Fibroblast of skin of right quadriceps (primary cell): ENCODE measurements at places on chromosomes 1 and 21.

GRCh38 chr1:18953731-18954231 is 2.7 kb downstream of the IFFO2 start:
- no peak for DNase-seq

DNA sequence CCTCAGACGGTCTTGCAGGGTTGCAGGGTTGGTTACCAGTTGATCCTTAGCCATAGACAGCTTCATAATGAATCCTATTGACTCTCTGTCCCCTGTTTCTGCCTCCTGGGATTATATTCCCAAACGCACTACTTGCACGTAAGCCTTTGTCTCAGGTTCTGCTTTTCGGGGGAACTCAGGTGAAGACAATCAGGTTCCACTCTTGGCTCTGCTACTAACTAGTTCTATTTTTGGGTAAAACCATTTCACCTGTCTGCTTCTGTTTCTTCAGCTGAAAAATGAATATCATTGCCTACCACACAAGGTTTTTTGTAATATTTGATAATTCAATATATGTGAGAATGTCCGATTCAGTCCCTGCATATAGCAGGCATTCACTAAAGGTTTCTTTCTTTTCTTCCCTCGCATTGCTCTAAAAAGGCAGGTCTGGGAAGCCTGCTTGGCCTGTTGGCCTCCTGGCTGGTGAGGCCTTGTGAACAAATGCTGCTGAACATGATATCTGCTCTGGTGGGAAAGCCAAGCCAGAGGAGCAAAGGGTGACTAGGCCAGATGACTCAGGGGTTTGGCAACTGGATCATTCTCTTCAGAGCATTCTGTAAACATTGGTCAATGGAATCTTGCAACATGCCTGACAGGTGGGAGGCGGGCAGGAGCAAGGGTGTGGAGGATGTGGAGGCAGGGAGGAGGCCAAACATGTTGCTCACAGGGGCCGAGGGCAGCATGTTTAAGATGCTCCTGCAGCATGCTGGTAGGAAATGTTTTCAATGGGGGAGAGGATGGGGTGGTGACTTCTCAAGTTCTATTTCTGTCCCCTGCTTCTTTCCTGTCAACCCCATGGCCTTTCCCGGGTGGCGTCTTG is 23.8 kb downstream of the IER5 start:
- DNase-seq = peak; percentile 92

DNA sequence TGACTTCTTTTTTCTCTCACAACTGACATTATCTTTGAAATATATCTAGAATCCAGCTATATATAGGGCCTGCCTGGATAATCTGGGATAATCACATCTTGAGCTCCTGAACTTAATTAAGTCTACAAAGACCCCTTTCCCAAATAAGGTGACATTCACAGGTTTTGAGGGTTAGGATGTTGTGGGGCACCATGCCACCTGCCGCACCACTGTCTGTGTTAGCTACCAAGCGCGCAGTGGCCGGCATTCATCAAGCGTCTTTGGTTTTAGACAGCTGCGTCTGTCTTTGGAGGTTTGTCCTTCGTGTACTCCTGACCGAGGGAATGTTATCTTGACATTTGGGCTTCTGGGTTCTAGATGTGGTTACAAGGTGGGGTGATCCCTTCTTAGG is 7.5 kb downstream of the TRAPPC10 start:
- no peak for DNase-seq

DNA sequence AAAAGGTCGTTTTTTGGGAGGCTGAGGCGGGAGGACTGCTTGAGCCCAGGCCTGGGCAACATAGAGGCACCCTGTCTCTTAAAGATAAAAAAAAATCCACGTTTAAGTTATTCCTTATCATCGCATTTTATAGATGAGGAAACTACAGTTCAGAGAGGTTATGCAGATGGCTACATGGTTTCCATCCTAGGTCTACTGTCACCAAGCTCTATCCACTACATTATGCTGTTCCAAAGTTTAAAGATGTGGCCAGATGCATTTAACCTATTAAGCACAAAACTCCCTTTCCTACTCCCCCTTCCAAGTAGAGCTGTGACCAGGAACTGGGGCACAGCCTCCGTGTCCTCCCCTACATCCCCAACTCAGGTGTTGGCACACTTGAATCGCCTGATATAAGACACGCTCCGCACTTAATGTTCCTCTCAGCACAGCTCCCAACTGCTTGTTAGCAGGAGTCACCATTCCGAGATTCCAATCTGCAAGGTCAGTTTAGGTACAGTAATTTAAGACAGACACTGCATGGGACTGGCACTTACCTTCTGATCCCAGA is 1.3 kb downstream of the TAF5L start:
- DNase-seq = no peak

DNA sequence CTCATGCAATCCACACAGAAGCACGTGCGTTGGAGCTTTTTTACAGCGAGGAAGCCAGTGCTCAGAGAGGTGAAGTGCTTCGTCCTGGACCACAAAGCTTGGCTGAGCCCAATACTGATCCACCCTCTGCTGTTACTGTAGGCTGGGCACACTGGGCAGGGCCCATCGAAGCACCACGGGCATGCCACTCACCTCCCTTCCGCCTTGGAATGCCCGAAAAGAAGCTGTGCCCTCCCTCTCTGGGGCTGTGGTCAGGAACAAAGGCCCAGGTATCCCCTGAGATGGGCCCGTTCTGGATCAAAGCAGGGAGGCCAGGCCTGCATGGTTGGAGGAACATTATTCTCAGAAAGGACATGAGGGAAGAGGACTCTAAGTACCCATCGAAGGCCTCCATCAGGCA is 206.7 kb upstream of the C1orf174 start:
- no peak for DNase-seq

- DNase-seq = no peak
Observed at GRCh38 chr1:193951984-193952383, 765.6 kb upstream of the B3GALT2 start.

DNA sequence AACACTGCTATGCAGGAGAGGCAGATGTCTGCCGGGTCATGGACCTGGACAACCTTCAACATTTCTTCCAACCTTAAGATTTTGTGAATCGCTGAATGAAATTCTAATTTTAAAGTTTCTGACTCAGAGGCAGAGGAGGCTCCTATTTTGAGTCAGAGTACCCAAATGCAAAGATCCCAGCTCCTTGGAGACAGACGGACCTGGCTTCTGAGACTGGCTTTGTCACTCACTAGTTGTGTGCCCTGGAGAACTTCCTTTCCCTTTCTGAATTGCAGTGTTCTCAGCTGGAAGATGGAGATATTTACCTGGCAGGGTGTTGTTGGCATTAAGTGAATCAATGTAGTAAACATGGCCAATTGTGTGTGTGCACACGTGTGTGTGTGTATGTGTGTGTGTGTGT is 51.9 kb downstream of the IER5 start:
- DNase-seq = no peak

GRCh38 chr1:217244971-217245370 is 385.9 kb downstream of the GPATCH2 start:
- no peak for DNase-seq

- DNase-seq = no peak
Observed at GRCh38 chr1:38474738-38475623, 384.6 kb downstream of the RRAGC start.

DNA sequence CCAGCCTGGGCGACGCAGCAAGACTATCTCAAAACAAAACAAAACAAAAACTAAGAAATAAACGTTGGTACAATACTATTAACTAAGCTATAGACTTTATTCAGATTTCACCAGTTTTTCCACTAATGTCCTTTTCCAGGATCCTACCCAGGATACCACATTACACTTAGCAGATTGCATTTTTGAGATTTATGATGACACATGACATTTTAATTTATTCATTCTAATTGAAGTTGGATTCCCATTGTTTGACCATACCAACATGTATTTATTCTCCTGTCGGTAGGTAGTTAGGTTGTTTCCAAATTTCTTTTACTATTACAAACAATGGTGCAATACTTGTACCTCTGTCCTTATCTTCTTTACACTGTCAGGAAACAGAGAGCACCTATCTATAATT is 6.8 kb upstream of the KLF17 start:
- no peak for DNase-seq

DNA sequence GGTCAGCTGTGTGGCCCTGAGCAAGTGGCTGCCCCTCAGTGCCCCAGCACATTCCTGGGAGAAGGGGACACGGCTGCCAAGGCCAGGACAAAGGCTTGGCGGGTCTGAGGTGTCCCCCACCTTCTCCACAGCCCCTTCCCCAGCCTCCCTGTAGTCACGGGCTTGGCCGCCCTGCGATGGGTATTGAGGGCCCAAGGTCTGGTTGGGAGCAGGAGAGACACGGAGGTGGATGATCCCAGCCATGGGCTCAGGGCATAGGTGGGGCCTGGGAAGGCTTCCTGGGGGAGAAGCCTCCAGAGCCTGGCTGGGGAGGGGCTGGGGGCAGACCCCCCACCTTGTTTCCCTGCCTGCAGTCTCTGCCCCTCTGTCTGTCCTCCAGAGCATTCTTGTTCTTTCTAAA is 27.0 kb downstream of the TTC39A start:
- DNase-seq = no peak

GRCh38 chr1:173206816-173207568 is at the start of gene TNFSF4:
Gene TNFSF4 (minus strand): TSS chr1:173207331. CDS start chr1:173207176, 155 bp downstream.
- DNase-seq = no peak

DNA sequence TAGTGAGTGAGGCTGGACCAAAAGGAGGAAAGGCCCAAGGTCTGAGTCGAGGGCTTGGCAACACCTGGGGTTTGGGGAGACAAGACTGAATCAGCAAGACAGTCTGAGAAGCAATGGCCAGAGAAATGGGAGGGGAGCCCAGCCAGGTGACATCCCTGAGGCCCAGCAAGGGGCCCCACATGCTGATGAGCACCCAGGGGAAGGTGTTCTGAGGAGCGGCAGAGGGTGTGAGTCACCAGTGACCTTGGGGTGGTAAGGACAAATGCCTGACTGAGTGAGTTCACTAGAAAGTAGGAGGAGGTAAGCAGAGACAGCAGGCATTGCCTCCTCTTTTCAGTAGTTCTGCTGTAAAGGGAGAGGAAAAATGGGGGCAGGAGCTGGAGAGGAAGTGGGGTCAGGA is 192.4 kb upstream of the GALNT2 start:
- no peak for DNase-seq

DNA sequence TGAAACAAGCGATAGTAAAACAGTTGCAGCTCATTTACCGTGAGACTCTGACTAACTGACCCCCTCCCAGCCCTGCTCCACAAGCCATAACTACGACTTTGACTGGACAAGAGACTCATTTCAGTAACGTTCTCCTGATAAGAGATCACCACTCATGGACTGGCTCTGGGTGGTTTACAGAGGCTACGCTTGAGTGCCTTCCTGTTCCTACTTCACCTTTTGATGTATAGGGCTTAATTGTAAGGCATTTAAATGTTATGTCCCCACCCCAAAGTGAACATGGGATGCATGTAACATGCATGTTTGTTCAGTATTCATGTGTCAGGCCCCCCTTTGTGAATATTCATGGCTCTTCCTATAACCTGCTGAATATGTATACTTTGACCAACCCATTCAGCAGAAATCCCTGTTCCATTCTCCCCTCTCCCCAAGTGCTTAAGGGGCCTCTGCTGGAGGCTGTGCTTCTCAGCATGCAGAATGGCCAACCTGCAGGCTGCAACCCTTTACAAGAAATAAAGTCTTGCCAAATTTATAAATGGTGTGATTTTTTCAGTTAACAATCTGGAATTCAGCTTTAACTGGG is 50.7 kb upstream of the SPOCD1 start:
- no peak for DNase-seq

DNA sequence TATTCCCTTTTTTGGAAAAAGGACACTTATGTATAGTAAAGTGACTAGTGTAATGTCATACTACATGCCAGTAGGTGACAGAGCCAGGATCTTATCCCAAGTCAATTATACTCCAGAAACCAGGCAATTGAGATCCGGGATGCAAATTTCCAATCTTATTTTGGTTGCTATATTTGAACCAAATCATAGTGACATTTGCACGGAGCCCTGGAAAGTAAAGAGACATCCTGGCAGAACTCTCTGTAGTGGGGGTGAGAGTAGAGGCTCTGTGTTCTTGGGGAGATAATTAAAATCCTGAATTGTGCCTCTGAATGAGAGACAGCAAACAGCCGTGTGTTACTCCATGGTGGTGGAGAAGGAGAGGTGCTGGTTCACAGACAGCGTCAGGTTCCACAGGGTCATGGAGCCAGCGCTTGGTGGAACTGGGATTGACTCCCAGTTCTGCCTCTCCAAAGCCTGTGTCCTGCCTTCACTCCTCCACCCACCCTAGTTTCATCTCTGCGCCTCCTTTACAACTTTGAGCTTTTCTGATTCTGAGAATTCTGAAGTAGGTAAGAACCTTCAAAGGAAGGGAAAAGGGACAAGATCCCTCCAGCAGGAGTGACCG is 432.3 kb downstream of the PTPRU start:
- DNase-seq = no peak

- no peak for DNase-seq
Observed at GRCh38 chr1:203325026-203325417, 19.7 kb downstream of the BTG2 start.

DNA sequence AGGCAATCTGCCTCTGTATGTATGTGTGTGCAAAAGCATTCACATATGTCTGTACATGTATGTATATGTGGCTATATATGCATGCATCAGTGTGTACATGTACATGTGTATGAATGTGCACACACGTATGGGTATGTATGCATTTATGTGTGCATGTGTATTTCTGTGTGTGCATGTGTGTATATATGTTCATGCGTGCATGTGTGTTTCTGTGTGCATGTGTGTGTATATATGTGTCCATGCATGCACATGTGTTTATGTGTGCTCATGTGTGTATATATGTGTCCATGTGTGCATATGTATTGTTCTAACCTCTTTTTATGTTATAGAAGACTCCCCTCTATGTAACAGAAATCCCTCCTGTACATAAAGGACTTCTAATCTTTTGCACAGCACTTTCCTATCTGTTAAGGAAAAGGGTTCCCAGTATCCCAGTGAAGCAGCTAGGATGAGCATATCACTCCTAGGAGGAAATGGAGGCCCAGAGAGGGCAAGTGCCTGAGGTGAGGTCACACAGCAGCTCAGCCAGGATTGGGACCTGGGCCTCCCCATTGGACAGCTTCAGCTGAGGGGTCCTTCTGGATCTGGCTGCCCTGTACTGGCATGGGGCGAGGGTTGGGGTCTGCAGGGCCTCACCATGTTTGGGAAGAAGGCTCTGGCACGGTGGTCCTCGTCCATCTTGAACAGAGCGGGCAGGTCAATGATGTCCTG is 15.8 kb upstream of the SDHB start:
- no peak for DNase-seq

- DNase-seq = no peak
Observed at GRCh38 chr21:34191876-34192275, 118.5 kb downstream of the MRPS6 start.

DNA sequence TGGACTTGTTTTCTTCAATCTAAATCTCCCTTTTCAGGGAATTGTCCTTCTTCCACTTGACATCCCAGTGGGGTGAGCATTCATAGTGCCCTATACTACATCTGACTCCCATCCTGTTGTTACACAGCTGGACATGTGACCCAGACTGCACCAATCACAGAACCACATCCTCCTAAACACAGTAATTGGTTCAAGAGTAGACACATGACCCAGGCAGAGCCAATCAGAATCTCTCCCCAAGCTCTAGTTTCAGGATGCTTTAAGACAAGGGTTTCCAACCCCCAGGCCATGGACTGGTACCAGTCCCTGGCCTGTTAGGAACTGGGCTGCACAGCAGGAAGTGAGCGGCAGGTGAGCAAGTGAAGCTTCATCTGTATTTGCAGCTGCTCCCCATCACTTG is 5.6 kb upstream of the DDOST start:
- peak; percentile 21 for DNase-seq
